ENCODE measurements at places on chromosomes 3 and 15.

DNA sequence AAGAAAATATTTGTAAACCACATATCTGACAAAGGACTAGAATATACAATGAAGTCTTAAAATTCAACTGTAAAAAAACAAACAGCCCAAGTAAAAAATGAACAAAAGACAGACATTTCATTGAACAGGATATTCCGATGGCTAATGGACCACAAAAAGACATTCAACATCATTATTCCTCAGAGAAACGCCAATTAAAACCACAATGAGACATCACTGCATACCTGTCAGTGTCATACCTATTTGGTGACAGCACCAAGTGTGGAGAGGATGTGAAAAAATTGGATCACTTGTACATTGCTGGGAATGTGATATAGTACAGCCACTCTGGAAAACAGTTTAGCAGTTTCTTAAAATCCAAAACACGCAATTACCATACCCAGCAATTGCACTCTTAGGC lies 29.9 kb upstream of the TJP1 start:
- no peak for DNase-seq

DNA sequence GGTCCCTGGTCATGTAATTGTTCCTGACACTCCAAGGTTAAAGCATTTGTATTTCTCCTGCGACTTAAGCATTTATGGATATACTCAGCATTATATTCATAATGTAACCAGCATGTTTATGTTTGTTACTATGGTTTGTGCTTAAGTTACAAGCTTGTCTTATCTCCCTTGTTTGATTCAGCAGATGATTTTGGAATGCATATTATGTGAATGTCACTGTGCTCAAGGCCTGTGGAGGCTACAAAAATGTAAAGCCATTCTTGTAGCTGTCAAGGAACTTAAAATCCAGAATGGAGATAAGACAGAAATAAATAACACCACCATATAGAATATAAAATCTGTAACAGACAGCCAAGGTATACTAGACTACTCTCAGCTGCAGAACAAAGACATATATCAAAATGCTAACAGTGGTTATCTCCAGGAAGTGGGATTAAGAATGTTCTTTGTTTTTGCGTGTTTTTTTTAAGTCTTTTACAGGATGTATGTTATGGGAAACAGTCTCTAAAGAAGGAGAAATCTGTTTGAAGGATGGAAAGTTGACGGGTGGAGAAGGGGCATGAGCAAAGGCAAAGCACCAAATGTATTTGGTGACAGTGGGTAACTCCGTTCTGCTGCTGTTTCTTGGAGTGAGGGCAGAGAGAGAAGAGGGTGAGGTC lies 61.4 kb downstream of the IGF2BP2 start:
- no peak for DNase-seq

DNA sequence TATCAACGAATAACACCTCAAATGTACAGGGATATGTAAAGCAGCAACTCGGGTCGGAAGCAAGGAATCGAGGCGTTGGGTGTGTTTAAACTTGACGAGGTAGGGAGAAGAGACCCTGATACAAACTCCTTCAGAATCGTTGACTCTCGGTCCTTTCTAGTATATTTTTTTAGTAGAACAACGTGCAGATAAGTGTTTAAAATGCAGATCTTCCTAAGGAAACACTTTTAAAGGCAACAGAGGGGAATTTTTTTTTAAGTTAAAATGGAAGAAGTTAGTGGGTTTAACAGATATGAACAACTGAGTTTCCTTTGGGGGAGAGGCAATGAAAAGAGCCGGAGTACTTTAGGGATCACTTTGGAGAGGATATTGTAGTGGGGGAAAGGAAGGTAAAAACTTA lies 1.1 kb upstream of the KPNA4 start:
- DNase-seq: no peak

DNA sequence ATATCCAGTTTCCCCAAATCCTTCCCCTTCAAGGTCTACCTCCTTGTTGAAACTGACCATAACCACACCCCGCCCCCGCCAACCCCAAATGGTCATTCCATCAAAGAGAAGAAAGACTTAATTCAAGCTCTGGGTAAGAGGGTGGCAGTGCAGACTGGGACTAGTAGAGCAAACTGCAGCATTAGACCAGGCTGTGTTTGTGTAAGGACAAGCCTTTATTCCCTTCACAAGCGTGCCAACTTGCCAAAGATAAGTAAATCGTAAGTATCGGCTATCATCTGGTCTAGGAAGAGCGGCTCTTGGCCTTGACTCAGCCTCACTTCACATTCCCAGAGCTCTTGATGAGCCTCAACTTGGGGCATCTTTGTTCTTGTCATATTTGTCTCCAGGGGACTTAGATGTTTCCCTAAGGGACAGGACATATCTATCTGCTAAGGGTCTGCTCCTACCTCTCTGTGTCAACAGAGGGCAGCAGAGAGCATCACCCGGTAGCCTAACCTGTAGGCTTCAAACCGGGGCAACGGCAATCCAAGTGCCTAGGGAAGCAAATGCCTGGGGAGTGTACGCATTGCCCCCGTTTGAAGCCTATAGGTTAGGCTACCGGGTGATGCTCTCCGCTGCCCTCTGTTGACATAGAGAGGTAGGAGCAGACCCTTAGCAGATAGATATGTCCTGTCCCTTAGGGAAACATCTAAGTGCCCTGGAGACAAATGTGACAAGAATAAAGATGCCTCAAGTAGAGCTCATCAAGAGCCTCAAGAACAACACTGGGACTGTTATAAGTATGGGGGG lies 8.9 kb upstream of the MAP3K13 start:
- peak; percentile 99 for DNase-seq

Measured in mesendoderm (in vitro differentiated cells).